ENCODE measurements at places on chromosomes 2 and 18.

DNA sequence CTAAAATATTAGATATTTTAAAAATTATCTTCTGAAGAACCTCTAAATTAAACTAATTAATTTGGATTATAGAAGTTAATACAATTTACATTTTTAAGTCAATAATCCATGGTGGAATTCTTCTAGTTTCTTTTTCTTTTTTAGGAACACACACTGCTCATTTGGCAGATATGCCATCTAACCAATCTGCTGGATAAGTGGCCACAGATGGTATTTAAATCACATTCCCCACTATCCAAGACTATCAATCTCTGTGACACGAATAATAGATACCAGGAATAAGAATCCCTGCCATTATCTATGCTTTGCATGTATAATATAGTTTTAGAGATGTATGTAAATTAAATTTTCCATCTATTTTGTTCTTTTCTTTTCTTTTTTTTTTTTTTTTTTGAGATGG is 58.5 kb downstream of the CABYR start:
- DNase-seq: no peak

- no peak for DNase-seq
Measured at GRCh38 chr18:66126266-66126665, 375.5 kb downstream of the CDH7 start.

GRCh38 chr2:192043216-192043870 is 151.4 kb downstream of the TMEFF2 start:
- DNase-seq: no peak

DNA sequence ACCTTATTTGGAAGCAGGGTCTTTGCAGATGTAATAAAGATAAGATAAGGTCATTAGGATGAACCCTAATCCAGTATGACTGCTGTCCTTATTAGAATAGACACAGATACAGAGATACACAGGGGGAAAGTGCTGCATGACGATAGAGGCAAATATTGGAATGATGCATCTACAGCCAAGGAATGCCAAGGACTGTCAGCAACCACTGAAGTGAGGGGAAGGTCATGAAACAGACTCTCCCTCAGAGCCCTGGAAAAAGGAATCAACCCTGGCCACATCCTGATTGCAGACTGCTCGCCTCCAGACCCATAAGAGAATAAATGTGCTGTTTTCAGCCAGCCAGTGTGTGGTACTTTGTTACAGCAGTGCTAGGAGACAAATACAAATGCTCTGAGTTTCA is 14.8 kb downstream of the TMEM237 start:
- DNase-seq: no peak

DNA sequence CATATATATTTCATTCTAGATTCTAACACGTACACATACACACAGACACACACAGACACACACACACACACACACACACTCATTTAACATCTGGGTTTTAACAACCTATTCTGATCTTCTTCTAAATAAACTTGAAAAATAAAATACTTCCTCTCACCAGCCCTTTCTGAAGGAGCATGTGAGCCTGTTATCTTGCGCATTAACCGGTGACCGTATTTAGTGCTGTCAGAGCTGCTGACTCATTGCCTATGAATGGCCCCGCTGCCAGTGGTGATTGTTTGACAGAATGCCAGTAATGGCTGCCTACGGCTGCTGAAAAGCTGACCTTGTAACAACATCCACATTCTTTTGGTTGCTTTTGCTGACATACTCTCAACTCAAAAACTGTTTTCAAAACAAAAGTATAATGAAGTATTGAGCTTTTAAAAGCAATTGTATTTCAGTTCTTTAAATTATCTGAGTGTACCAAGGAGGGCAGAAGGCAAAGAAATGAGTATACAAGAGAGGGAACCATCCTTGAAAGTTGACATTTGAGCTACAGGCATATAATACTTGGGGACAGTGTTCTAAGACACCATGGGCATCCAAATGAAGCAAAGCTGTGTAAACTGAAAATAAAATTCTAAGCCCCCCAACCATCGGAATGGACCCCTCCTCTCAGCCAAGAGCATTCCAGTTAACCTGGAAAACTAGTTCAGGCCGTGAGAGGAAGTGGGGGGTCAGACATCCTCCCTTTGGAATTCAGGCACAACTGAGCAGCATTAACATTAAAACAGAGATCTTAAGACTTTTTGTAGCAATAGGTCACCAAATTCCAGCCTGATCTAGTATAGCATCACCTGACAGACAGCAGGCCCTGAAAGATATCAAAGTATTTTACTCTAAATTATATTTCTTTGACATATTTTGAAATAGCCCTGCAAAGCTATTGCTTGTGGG is 50.2 kb upstream of the DTNA start:
- DNase-seq: peak; percentile 91

- no peak for DNase-seq
Measured at GRCh38 chr2:103448495-103448894, 686.7 kb downstream of the TMEM182 start.

DNA sequence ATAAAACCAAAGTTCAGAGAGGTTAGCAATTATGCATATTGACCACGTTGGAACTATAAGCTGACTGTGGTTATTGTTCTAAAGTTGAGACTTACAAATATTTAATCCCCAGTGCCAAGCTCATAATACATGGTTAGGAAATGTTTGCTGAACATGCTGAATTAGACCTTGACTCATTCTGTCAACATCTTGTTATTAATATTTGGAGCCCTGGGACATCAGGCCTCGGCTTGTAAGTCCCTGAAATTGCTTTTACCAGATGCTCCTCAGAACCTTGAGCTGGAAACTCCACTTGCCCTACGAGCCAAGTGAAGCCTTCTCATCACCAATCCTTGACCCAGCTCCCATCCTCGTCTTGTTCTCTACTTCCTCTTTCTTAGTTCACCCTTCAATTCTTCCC is 21.2 kb downstream of the DYNAP start:
- DNase-seq: no peak

DNA sequence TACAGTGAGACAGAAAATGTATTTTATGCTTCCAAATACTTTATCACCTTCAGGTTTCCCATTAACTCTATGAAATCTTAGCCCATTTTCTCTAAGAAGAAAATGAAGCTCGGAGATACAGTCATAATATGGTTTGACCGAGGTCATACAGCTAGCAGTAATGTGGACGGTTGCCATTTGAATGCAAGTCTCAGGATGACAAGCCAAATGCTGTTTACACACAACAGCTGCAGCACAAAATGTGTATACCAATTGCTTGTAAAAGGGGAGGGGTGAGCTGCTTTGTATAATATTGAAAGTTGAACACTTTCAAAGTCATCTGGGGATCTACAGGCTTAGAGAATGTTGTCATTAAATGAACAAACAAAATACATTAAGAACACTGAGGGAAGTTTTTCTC is 93.8 kb upstream of the FSIP2 start:
- no peak for DNase-seq

DNA sequence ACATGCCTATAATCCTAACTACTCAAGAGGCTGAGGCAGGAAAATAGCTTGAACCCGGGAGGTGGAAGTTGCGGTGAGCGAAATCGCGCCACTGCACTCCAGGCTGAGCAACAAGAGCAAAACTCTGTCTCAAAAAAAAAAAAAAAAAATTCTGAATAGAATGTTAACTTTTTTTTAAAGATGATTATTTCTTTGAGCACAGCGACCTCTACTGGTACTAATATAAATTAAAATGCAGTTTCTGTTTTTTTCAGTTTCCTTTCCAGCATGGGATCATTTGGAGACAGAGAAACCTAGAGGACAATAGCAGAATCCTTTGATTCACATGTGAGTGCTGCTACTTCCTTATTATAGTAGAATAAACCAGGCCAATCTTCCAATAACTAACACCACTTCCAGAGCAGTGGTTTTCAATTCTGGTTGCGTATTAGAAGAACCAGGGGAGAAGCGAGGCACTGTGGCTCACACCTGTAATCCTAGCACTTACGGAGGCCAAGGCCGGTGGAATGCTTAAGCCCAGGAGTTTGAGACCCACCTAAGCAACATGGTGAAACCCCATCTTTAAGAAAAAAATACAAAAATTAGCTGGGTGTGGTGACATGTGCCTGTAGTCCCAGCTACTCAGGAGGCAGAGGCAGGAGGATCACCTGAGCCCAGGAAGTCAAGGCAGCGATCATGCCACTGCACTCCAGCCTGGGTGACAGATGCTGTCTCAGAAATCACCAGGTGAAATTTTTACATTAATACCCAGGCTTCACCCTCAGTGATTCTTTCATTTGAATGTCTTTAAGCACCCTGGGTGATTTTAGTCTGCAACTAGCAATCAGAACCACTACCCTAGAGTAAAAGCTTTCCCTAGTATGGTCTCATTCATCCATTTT is 10.1 kb downstream of the SRSF7 start:
- DNase-seq: peak; percentile 81

DNA sequence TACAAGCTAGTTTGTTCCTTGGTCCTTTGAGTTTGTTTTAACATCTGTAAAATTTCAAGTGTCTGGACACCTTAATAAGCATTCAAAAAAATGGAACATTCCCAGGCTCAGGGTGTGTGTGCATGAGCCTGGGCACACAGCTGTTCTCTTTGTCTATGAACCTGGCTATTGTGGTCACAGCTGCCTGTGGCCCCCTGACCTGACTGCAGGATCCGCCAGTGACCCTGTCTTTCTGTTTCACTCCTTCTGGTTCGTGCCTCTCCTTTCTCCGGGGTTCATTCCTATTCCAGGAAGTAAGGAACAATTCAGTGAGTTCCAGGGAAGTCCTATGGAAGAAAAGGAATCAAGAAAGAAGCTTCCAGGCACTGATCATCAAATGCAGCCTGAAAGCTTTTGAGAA is 35.6 kb downstream of the VWA3B start:
- DNase-seq: no peak

DNA sequence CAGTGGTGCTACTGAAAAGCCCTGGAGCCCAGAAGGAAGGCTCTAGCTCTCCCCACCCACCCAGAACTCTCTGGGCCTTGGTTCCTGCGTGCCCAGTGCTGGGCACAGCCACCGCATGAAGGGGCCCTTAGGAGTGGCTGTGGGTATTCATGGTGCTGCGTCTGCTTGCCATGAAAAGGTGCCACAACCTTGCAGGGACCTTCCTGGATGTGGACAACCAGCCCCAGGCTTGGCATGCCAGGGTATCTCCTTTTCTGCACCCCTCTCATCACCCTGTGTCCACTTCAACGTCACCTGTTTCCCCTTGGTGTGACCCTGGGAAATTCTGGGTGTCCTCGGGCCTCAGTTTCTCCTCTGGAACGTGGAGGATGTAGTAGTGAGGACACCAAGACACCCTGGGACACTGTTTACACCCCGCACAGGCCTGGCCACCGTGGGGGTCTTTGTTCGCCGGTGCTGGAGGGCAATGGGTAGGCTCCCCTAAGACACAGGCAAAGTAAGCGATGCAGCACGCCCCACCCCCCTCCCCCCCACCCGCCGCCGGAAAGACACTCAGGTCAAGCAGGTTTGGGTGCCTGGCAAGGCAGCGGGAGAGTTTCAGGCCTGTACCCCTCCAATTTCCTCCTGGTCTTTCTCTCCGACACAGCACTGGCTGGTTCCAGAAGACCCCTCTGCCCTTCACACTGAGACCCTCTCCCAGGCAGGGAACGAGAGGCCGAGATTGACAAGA is 34.8 kb upstream of the TAF1B start:
- DNase-seq: no peak

DNA sequence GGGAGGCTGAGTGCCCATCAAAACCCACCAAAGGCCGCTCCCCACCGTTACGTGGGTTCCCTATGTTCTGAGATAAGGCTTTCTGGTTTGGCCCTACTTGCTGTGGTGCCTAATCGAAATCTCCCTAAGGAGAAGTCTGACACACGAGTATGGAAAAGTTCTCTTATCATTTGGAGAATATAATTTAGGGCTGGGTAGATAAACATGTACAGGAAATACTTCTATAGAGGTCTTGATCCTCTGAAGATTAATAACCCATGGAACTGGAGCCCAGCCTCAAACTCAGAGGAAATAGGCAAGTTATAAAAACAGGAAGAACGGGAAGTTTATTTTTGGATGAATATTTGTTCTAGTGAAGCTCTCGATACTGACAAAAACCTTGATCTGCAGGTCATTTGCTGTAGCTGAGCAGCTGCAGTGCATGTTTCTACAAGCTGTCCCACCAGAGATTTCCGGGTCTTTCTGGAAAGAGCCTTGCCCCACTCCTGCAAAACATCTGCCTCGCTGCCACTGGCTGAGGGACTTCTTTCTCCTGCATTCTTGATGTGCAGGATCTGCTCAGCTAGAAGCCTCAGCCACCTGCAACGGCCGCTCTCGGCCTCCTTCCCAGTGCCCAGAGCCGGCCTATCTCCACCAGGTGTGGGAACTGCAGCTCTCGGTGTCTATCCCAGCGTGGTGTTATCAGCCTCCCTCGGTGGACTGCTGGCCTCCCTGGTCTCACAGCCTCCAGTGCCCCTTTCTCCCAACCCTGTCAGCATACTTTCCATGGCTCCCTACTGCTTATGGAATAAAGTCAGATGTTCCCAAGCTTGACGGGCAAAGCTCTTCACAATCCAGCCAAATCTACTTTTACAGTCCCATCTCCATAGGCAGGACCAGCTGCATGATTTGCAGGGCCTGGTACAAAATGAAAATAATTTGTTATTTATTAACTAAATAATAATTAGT is 48.6 kb downstream of the SPRED2 start:
- no peak for DNase-seq

DNA sequence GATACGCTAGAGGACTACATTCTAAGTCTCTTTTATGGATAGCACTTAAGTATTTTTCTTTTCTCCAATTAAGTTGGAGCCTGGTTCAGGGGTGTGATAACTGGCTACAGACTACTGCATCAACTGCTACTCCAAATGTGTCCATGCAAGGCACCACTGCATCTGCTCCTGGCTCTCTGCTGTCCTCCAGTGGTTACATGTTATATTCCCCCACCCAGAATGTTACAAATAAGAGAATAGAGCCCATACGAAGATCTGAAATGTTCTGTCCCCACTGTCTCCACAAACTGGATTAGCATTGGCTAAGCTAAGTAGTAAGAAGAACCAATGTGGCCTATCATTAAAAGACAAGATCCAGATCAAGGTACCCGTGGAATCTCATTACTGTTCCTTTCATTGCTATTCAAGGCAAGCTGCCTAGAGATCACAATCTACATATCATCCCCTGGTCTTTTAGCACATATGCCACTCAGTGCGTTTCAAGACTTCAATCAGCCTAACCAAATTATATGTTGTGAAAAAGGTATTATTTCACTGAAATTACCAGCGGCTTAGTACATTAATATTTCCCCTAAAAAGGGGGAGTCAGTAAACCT is 308.3 kb upstream of the SLC8A1 start:
- DNase-seq: peak; percentile 74

DNA sequence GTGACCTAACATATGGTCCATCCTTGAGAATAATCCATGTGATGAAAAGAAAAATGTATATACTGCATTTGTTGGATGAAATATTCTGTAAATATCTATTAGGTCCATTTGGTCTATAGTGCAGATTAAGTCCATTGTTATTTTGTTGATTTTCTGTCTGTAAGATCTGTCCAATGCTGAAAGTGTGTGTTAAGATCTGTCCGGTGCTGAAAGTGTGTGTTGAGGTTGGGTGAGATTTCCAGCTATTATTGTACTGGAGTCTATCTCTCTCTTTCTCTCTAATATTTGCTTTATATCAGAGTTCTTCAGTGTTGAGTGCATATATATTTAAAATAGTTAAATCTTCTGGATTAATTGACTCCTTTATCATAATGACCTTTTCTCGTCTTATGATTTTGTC is 828.8 kb upstream of the CRIM1 start:
- no peak for DNase-seq

GRCh38 chr2:239894276-239894675 is 130.9 kb downstream of the NDUFA10 start:
- no peak for DNase-seq

- DNase-seq: no peak
Measured at GRCh38 chr18:75053028-75053629, 155.8 kb downstream of the PTGR3 start.
